GM18507 (cell line): ENCODE measurements at places on chromosomes 13 and 19.

GRCh38 chr13:31675440-31675953, 63.8 kb upstream of the RXFP2 start:
- no peak for DNase-seq

- no peak for DNase-seq
Observed at GRCh38 chr19:371501-372168, 27.0 kb upstream of the MIER2 start.

DNA sequence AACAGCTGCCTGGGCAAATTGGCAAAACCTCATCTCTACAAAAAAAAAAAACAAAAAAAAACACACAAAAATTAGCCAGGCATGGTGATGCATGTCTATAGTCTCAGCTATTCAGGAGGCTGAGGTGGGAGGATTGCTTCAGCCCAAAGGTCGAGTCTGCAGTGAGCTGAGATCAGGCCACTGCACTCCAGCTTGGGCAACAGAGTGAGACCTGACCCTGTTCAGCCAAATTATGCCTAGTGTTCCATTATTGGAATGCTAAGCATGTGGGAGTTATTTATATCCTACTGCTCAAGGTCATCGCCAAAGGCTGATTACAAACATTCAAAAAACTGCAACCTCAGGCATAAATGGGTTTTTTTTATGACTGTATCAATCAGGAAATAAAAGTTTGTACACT, 1251.0 kb upstream of the PCDH9 start:
- DNase-seq, result no peak

DNA sequence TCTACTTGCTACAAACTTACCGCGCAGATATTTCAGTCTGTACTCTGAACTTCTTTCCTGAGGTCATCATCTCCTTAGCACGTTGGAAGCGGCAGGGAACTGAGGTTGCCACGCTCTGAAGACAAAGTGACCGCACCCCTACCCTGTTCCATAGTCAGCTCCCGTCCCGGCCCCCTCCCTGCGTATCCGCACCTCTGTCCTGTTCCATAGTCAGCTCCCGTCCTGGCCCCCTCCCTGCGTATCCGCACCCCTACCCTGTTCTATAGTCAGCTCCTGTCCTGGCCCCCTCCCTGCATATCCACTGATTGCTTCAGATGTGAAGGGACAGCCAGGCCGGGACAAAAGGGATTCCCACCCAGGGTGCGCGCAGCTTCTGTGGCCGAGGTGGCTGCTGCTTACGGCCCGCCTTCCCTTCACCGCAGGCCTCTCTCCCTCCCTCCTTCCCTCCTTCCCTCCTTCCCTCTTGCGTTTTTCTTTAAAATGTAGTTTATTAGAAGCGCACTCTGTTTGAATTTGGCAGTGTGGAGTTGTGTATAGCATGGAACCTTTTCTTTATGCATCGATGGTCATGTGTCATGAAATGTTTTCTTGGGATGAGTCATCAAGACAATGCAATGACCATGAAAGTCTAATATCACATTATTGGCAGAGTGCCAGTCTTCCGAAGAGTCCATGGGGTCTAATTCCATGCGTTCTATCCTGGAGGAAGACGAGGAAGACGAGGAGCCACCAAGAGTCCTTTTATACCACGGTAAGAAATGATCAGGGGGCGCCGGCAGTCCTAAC, 21.9 kb upstream of the NDUFS7 start:
- no peak for DNase-seq

DNA sequence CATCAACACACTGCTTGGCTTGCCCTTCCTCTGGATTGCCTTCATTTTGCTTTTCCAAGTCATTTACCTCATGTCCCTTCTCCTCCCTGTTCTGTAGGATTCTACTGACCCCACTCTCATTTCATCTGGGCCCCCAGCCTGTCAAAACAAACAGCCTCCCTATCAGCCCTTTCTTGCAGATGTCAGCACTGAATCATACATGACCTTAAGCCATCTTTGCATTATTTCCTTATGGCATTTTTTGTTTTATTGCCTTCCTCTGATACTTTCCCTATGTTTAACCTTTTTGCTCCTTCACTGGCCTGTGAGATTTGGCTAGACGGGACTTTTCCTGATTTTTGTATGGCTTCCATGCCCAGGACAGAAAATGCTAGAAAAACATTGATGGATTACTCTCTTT, 8.7 kb downstream of the LRCH1 start:
- DNase-seq, result no peak
